ENCODE measurements at places on chromosomes 13 and 19. TPM values are rescaled to one million over a fixed set of nuclear protein-coding genes. Genes with fewer than 3 reads are reported as not detected.

ZNF99 gene
- total RNA-seq: not detected

GRCh38 chr13:98447881-98448641, 128.8 kb downstream of the STK24 start:
- H3K27ac ChIP-seq: no peak overlapping the region
- H3K4me3 ChIP-seq: no peak overlapping the region
- H3K4me1 ChIP-seq: peaks cover 20% of the 10 kb centered on the region
- H3K36me3 ChIP-seq: peaks cover 44% of the 10 kb centered on the region

ADM5 gene
- total RNA-seq: 7.2 TPM

- DNase-seq: no peak
- H3K27ac ChIP-seq: no peak within 1 kb of the TSS
- H3K4me3 ChIP-seq: no peak within 1 kb of the TSS
Measured at GRCh38 chr19:39196860-39197562, at the start of gene NCCRP1. NCCRP1 (plus strand) TSS chr19:39196964; CDS start chr19:39196983, 19 bp downstream.

GRCh38 chr19:10730932-10731331, 13.1 kb downstream of the DNM2 start:
- no peaks in the 10 kb centered on the region for H3K27me3 ChIP-seq
- H3K36me3 ChIP-seq: peaks cover 24% of the 10 kb centered on the region
- peaks cover 37% of the 10 kb centered on the region for H3K4me1 ChIP-seq
- peak overlapping the region; percentile 78 for H3K27ac ChIP-seq
- DNase-seq: no peak

- H3K4me1 ChIP-seq: peaks cover 12% of the 10 kb centered on the region
- no peaks in the 10 kb centered on the region for H3K36me3 ChIP-seq
- H3K27ac ChIP-seq: no peak overlapping the region
- H3K4me3 ChIP-seq: peak overlapping the region; percentile 72
- peaks cover 25% of the 10 kb centered on the region for H3K27me3 ChIP-seq
Measured at GRCh38 chr19:49120325-49120683, 960 bp downstream of the PPFIA3 start.
